ENCODE measurements at places on chromosomes 12 and 14.

DNA sequence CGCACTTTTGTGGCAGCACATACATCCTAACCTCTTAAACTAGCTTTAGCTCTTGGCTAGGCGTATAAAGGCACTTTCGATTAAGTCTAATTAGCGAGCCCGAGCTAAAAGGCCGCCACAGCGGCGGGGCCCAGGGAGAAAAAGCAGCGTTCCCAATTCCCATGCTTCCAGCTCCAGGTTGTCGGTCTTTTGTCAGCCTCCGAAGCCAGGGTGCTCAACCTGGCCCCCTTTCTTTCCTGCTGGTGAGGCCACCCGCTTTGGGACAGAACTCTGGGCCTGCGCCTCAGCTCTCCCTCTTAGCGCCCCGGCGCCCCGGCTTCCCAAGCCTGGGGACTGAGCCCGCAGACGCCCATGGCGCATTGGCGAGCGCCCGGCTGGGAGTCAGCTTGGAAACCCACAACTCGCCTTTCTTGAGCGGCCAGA, 33.3 kb upstream of the TBX5 start:
- no peak for DNase-seq

DNA sequence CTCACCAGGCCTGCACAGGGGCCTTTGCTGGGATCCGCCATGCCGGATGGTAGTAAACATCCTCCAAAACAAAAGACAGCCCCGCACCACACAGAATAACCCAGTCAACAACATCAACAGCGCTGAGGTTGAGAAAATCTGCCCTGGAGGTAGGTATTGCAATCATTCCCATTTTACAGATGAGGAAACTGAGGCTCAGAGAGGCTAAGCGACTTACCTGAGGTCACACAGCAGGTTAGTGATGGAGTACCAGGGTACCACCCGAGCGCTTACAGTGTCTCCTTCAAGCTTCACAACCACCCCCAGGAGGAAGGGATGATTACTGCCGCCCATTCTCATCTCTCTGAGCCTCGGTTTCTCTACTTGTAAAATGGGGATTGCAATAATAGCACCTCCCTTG, 14.9 kb downstream of the TRPV4 start:
- no peak for DNase-seq

DNA sequence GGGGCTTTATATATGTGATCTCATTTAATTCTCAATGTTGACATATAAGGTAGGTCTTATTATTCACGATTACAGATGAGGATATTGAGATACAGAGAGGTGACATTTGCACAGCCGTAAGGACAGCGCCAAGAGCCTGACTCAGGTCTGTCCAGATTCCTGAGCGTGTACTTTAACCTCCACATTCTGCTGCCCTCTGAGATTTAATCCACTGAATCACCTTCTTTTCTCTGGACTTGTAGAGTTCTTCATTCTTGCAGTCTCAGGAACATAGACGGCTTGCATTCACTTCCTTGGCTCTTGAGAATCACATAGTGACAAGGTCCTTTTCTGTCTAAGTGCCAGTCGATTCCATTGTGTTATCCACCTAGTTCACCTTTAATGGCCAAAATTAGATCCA, 141.0 kb upstream of the ARHGAP5 start:
- DNase-seq, result no peak

- no peak for DNase-seq
Measured at GRCh38 chr14:96746101-96746500, 51.1 kb upstream of the VRK1 start.

- no peak for DNase-seq
Measured at GRCh38 chr12:12890543-12891079, 751 bp upstream of the GPRC5A start.

DNA sequence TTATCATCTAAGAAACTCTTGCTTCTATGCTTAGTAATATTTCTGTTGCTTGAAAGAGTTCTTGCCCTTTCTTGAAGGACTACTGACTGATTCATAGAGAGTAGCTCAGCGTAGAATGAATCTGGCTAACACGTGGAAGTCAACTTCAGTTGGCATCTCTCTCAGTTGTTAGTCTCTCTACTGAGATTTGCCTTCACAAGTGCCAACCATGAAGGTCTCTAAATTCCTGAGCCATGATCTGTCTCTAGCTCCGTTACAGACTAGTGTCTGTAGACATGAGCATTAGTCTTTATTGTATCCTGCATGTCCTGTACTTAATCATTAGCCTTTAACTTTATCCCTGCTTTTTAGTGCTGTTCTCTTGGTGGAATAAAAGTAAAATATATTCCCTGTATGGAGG, 19.1 kb upstream of the ALX1 start:
- no peak for DNase-seq

DNA sequence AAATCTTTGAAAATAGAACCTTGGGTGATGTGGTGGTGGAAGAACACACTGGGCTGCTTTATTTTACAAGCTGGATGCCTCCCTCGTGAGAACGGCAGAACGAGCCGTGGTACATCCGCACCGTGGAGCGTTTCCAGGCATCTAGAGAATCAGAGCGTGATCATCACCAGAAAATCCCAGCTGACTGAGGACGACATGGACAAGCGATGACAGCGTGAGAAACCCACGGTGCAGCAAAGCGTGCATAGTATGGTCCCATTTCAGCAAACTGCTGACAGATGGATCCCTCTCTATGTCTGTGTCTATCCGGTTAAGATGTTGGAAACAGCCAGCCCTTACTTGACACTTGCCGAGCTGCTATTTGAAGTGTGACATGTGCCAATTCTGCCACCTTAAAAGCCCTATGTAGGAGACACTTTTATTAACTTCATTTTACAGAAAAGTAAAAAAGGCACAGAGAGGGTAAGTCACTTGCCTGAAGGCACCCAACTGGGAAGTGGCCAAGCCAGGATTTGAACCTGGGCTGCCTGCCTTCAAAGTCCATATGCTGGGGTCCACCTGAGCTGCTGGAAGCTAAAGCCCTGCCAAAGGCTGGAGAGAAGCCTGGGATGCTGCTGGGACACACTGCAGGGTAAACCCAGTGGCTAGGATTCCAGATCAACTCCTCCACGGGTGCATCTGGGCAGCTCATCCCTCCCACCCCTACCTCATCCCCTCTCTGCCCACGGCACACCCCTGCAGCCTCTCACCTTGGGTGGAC, 14.9 kb downstream of the SCARB1 start:
- no peak for DNase-seq

- no peak for DNase-seq
Measured at GRCh38 chr12:60920841-60921495, 1325.1 kb downstream of the SLC16A7 start.

- no peak for DNase-seq
Measured at GRCh38 chr14:54348001-54348611, 48.7 kb upstream of the CDKN3 start.

GRCh38 chr12:94207849-94208621, 59.7 kb downstream of the PLXNC1 start:
- DNase-seq, result no peak

DNA sequence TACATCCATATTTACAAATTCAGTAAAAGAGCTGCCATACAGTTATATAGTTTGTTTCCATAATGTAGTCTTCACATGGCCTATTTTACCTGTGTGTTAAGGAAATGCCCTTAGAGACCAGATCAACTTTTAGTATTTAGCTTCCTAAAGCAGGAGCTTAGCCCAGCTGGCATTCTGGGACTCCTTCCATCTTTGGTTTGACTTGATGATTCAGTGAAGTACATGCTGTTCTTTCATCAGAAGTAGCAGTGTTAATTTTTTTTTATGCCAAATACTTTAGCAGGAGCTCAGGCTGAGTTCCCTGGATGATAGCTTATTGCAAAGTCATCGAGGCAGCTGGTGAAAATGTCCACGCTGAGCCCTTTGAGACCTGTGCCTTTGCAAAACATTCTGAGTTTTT, 101.0 kb downstream of the FOXG1 start:
- DNase-seq, result no peak

GRCh38 chr12:38258411-38258810, 58.2 kb upstream of the ALG10B start:
- no peak for DNase-seq

GRCh38 chr14:65344011-65344410, 68.5 kb upstream of the FUT8 start:
- no peak for DNase-seq

GRCh38 chr12:66309606-66310005, 7.3 kb downstream of the HELB start:
- no peak for DNase-seq

- no peak for DNase-seq
Measured at GRCh38 chr12:27982385-27982784, 9.9 kb upstream of the PTHLH start.

- DNase-seq, result no peak
Measured at GRCh38 chr12:25388183-25388582, 137.5 kb upstream of the KRAS start.

DNA sequence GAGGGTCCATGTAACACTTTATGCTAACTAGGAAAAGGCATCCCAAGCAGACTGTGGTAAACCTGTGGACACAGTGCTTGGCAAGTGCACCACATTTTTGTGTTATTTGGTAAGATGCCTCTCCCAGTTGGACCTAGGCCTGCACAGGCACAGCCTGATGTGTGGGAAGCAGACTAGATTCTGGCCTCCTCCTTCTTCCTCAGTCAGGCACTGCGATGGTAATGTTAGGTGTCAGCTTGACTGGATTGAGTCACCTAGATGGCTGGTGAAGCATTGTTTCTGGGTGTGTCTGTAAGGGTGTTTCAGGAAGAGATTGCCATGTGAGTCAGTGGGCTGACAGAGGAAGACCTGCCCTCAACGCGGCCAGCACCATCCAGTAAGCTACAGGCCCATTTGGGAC, 25.3 kb upstream of the RHOJ start:
- DNase-seq, result no peak

DNA sequence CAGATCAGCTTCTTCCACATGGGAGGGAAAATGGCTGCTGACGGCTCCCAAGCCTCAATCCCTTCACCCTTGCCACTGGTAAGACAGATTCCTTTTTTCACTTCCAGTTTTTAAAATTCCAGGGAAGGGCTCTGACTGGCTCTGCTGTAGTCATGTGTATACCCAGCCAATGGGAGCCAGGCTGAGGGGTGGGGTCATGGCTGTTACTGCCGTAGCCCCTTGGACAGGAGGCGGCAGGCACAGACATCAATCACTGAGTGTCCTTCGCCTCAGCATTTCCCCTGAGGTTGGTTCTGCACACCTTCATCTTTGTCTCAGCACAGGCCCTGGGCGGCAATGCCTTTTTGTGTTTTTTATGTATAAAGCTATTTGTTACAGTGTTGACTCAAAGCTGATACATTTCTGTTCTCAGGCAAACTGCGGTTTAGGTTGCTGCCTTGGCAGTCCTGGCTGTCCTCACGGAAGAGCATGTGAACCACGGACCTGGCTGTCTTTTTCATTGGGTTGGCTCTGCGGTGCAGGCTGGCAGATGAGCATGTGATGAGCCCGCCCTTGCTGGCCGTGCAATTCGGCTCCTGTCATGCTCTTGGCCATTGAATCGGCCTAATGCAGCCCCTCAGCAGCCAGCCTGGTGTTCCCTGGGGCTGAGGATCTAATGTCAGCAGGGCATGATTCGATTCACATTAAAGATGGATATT, 74.3 kb downstream of the PPM1A start:
- DNase-seq, result no peak

- DNase-seq, result no peak
Measured at GRCh38 chr12:114450019-114450418, 44.1 kb upstream of the TBX5 start.
